ENCODE measurements at places on chromosomes 1 and 21. TPM values are rescaled to one million over a fixed set of nuclear protein-coding genes. Genes with fewer than 3 reads are reported as not detected.

The GPR25 gene
- total RNA-seq, result not detected

The CLEC20A gene
- total RNA-seq, result not detected

GRCh38 chr1:37177230-37177864 lies 143.0 kb upstream of the GRIK3 start:
- no peaks in the 10 kb centered on the region for H3K36me3 ChIP-seq
- peaks cover 2% of the 10 kb centered on the region for H3K27me3 ChIP-seq
- DNase-seq, result no peak
- H3K4me1 ChIP-seq, result no peaks in the 10 kb centered on the region

DNA sequence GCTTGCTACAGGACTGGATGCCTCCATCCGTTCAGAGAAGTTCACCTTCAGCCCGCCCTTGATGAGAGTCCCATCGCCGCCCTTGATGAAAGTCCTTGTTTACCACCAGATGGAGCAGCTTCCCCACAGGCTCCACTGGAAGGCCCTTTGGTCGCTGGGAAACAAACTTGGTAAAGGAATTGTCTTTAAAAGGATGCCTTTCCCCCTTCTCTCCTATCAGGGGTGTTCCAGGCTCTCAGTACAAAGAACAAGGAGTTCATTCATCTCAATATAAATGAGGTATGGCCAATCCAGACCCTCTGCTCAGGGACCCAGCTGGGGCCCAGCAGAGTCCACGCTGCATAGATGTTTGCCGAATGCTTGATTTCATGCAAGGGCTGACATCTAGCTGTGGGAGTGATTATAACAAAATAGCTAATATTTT lies 50.8 kb downstream of the CAPN9 start:
- H3K4me1 ChIP-seq, result peaks cover 41% of the 10 kb centered on the region
- DNase-seq, result peak; percentile 68
- no peak overlapping the region for H3K4me3 ChIP-seq
- H3K36me3 ChIP-seq, result no peaks in the 10 kb centered on the region
- H3K27me3 ChIP-seq, result no peaks in the 10 kb centered on the region

The LRRC3 gene
- total RNA-seq, result 2.4 TPM

The PLA2G4A gene
- total RNA-seq, result 12.8 TPM

- DNase-seq, result no peak
- H3K4me1 ChIP-seq, result peaks cover 6% of the 10 kb centered on the region
- H3K4me3 ChIP-seq, result no peak overlapping the region
- no peak overlapping the region for H3K27ac ChIP-seq
- H3K36me3 ChIP-seq, result peaks cover 7% of the 10 kb centered on the region
- no peaks in the 10 kb centered on the region for H3K27me3 ChIP-seq
Observed at GRCh38 chr1:200751717-200752116, 13.0 kb downstream of the CAMSAP2 start.

Measured in spinal cord (tissue), 10 donors.